ENCODE measurements at places on chromosomes 4 and X. TPM values are rescaled to one million over a fixed set of nuclear protein-coding genes. Genes with fewer than 3 reads are reported as not detected.

RTL9 gene
- not detected for total RNA-seq

ANK2 gene
- total RNA-seq, result 81.3 TPM

VCX2 gene
- not detected for total RNA-seq

TMEM35A gene
- 0.30 TPM for total RNA-seq

SHISA3 gene
- 47.9 TPM for total RNA-seq

BST1 gene
- total RNA-seq, result 10.1 TPM

SLC10A4 gene
- not detected for total RNA-seq

HERC5 gene
- 6.3 TPM for total RNA-seq

SHROOM3 gene
- 28.0 TPM for total RNA-seq

FAT1 gene
- 85.2 TPM for total RNA-seq

GSX2 gene
- total RNA-seq, result not detected

RS1 gene
- total RNA-seq, result not detected

AIFM1 gene
- 17.8 TPM for total RNA-seq

DNA sequence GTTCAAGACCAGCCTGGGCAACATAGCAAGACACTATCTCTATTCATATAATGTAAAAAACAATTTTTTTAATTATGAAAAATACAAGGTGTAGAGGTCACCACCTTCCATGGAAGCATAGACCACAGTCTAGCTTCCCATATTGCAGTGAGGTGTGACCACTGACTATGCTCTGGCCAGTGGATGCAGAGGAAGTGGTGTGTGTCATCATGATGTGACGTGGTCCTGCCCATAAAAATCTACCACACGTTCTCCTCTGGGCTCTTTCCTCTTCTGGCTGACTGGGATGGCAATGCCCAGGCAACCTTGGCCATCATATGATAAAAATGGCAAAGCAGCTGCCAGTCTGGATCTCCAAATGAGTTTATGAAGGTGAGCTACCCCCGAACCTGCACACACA is 65.7 kb downstream of the RBM47 start:
- H3K36me3 ChIP-seq, result no peaks in the 10 kb centered on the region
- H3K4me3 ChIP-seq, result no peak overlapping the region
- H3K4me1 ChIP-seq, result no peaks in the 10 kb centered on the region
- DNase-seq, result no peak

- DNase-seq, result no peak
- H3K4me3 ChIP-seq, result no peak overlapping the region
- no peak overlapping the region for H3K27ac ChIP-seq
- no peaks in the 10 kb centered on the region for H3K36me3 ChIP-seq
These were observed 20.5 kb downstream of the COMMD8 start for GRCh38 chr4:47442980-47443379.

GRCh38 chr4:95596676-95597075 is 47.9 kb upstream of the UNC5C start:
- DNase-seq, result no peak
- H3K36me3 ChIP-seq, result no peaks in the 10 kb centered on the region
- H3K4me3 ChIP-seq, result no peak overlapping the region
- no peaks in the 10 kb centered on the region for H3K27me3 ChIP-seq
- H3K27ac ChIP-seq, result no peak overlapping the region
- H3K4me1 ChIP-seq, result no peaks in the 10 kb centered on the region

GRCh38 chrX:47584714-47585113 is 2.5 kb downstream of the TIMP1 start:
- no peaks in the 10 kb centered on the region for H3K36me3 ChIP-seq
- H3K4me1 ChIP-seq, result peaks cover 33% of the 10 kb centered on the region
- H3K27ac ChIP-seq, result no peak overlapping the region
- H3K4me3 ChIP-seq, result no peak overlapping the region
- DNase-seq, result no peak

GRCh38 chr4:55503169-55503568 is 43.5 kb downstream of the CLOCK start:
- DNase-seq, result no peak
- no peaks in the 10 kb centered on the region for H3K27me3 ChIP-seq
- H3K4me1 ChIP-seq, result peaks cover 2% of the 10 kb centered on the region

DNA sequence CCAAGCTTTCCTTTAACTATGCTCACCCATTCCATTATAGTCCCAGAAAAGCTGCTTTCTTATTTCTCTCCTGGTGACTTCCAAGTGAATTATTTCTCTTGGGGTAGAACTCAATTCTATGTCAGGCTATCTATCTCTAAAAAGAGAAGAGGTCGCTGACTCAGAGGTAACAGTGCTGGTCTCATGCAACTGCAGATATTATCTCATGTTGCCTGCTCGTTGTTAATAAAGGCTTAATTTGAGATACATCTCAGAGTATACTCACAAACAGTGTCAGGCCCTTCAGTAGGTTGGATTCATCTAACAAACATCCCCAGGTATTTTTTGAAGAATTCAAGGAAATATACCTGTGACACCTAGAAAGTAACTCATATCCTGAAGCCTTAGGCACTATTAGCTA is 2.7 kb downstream of the TMEM154 start:
- H3K36me3 ChIP-seq, result no peaks in the 10 kb centered on the region
- H3K27ac ChIP-seq, result no peak overlapping the region
- H3K27me3 ChIP-seq, result no peaks in the 10 kb centered on the region
- H3K4me1 ChIP-seq, result peaks cover 16% of the 10 kb centered on the region

- no peaks in the 10 kb centered on the region for H3K36me3 ChIP-seq
- no peak for DNase-seq
- no peak overlapping the region for H3K27ac ChIP-seq
- H3K4me3 ChIP-seq, result no peak overlapping the region
- H3K27me3 ChIP-seq, result no peaks in the 10 kb centered on the region
These were observed 7.8 kb upstream of the XK start for GRCh38 chrX:37677765-37678164.

DNA sequence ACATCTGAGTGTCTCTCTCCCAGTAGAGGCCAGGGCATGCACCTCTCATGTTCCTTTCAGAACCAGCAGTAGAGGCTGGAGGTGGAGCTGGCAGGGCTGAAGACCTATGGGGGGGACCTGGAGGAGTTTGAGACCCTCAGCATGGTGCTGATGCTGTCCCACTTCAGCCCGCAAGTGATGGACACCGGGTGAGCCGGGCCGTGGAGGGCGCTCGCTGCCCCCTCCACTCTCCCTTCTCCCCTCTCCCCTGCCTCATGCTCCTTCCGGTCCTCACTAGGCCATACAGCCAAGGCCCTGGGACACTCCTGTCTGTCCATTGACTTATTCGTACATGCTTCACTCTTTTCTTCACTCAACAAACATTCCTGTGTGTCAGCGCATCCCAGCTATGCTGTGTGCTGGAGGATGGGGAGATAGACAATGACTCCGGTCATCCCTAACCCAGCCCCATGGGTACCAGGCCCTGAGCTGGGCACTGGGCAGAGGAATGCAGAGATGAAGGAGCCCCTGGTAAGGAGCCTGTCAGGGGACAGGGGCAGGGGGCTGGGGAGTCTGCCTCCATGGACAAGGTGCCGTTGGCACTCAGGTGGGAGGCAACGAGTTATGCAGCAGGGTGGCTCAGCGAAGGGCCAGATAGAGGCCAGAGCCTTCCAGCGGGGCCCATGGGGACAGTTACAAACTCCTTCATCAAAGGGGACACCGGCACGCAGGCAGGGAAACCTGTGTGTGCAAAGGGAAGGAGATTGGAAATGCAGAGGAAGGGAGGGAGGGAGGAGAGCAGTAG is 28.4 kb upstream of the WFS1 start:
- peaks cover 24% of the 10 kb centered on the region for H3K27me3 ChIP-seq
- H3K27ac ChIP-seq, result no peak overlapping the region
- no peak overlapping the region for H3K4me3 ChIP-seq
- DNase-seq, result no peak

GRCh38 chrX:65035446-65035770 is 59.2 kb upstream of the ZC4H2 start:
- DNase-seq, result no peak
- no peaks in the 10 kb centered on the region for H3K27me3 ChIP-seq
- H3K27ac ChIP-seq, result peak overlapping the region; percentile 92
- H3K36me3 ChIP-seq, result no peaks in the 10 kb centered on the region
- H3K4me1 ChIP-seq, result peaks cover 4% of the 10 kb centered on the region
- peak overlapping the region; percentile 76 for H3K4me3 ChIP-seq

DNA sequence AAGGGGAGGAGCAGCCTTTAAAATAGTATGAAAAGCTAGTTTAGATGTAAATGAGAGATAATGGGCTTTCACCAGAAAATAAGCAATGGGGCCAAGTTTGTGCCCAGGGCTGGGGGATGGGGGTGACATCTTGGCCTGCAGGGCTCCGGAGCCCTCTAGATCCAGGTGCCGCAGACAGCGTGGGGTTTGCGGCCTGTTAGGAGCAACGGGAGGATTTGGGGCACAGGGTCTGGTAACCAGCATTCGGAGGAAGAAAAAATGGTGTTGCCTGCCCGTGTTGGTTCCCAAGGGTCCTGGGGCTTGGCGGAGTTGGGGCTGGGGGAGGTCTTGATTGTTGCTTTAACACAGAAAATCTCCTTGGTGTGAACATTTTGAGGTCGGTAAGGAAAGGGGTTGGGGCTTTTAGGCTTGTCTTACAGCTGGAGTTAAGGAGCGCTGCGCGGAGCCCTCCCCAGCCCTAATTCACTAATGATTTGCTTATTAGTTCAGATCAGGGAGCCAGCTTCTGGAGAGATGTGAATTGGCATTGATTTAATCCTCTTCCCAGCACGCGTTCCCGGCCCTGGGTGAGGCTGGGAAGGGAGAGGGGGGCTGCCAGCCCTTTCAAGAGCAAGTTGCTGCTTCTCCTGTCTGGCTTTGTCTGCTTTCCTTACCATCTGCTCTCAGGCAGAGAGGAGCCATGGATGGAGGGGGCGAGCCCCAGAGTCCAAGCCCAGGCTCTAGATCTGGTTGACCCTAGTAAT is 443.4 kb downstream of the BCOR start:
- peaks cover 9% of the 10 kb centered on the region for H3K27me3 ChIP-seq
- no peak for DNase-seq
- H3K27ac ChIP-seq, result no peak overlapping the region
- H3K4me1 ChIP-seq, result no peaks in the 10 kb centered on the region

DNA sequence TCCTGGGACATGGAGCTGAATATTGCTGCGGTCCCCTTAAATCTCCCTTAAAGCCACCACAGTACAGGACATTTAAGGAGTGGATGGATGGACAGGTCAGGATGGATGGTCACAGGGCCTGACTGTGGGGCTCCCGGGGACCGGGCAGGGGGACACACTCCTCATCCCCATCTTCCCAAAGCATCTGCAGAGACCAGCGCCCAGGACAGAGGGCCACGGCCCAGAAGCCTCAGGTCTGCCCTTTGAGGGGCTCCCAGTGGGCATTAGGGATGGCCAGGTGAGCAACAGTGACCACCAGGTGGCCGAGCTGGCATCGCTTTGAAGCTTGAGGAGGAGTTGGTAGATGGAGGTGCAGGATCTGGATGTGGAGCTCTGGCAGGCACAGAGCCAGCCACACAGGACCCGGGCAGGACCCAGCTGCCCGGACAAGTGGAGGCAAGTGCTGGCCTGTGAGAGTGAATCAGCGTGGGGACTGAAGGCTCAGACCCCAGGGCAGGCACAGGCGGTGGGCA is 51.4 kb downstream of the ABLIM2 start:
- no peak overlapping the region for H3K27ac ChIP-seq
- no peaks in the 10 kb centered on the region for H3K27me3 ChIP-seq
- no peak overlapping the region for H3K4me3 ChIP-seq
- peaks cover 17% of the 10 kb centered on the region for H3K36me3 ChIP-seq
- H3K4me1 ChIP-seq, result peaks cover 1% of the 10 kb centered on the region

DNA sequence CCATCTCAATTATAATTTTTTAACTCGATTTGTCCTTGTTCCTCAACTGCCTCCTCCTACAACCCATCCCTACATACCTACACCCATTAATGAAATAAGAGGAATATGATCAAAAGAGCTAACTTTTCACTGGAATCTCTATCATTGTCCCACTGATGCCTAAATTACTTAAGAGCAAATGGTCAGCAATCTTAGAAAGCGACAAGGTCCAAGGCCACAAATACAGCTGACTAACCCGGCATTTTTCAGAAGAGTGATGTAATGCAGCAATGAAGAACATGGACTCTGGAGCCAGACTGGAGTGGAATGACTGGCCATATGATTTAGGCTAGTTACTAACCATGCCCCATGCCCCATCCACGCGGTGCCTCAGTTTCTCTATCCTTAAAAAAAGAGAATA is 56.2 kb downstream of the PPA2 start:
- H3K27me3 ChIP-seq, result no peaks in the 10 kb centered on the region
- no peak for DNase-seq
- H3K27ac ChIP-seq, result no peak overlapping the region

- no peaks in the 10 kb centered on the region for H3K4me1 ChIP-seq
- H3K27me3 ChIP-seq, result no peaks in the 10 kb centered on the region
- peak overlapping the region; percentile 48 for H3K27ac ChIP-seq
- peaks cover 28% of the 10 kb centered on the region for H3K36me3 ChIP-seq
These were observed 86.8 kb downstream of the GATB start for GRCh38 chr4:151673908-151674520.

- no peaks in the 10 kb centered on the region for H3K27me3 ChIP-seq
- H3K27ac ChIP-seq, result peak overlapping the region; percentile 54
- H3K4me1 ChIP-seq, result no peaks in the 10 kb centered on the region
- no peak overlapping the region for H3K4me3 ChIP-seq
These were observed 111.7 kb downstream of the RNF150 start for GRCh38 chr4:141021397-141022110.

GRCh38 chr4:87120010-87120409 is 100.4 kb downstream of the KLHL8 start:
- no peak for DNase-seq
- H3K27me3 ChIP-seq, result no peaks in the 10 kb centered on the region
- H3K4me1 ChIP-seq, result no peaks in the 10 kb centered on the region
- H3K36me3 ChIP-seq, result peaks cover 12% of the 10 kb centered on the region
- peak overlapping the region; percentile 69 for H3K27ac ChIP-seq
- H3K4me3 ChIP-seq, result no peak overlapping the region

GRCh38 chrX:78658845-78659744 is at the start of gene RTL3:
TSS of gene RTL3 (minus strand) at chrX:78659328. CDS start at chrX:78658420, 908 bp downstream.
- no peak within 1 kb of the TSS for H3K4me3 ChIP-seq
- DNase-seq, result no peak
- no peaks in the 10 kb centered on the region for H3K4me1 ChIP-seq
- no peaks in the 10 kb centered on the region for H3K36me3 ChIP-seq

GRCh38 chrX:71170660-71171059 is 26.0 kb downstream of the NLGN3 start:
- no peaks in the 10 kb centered on the region for H3K36me3 ChIP-seq
- no peaks in the 10 kb centered on the region for H3K4me1 ChIP-seq
- no peak for DNase-seq
- H3K27ac ChIP-seq, result no peak overlapping the region
- H3K27me3 ChIP-seq, result peaks cover 8% of the 10 kb centered on the region

GRCh38 chr4:110705440-110705782 is 82.5 kb upstream of the PITX2 start:
- no peaks in the 10 kb centered on the region for H3K27me3 ChIP-seq
- H3K4me3 ChIP-seq, result no peak overlapping the region
- no peaks in the 10 kb centered on the region for H3K36me3 ChIP-seq
- no peak for DNase-seq
- no peaks in the 10 kb centered on the region for H3K4me1 ChIP-seq
- H3K27ac ChIP-seq, result no peak overlapping the region

GRCh38 chr4:15891312-15891711 is 47.2 kb downstream of the FGFBP1 start:
- no peaks in the 10 kb centered on the region for H3K27me3 ChIP-seq
- H3K27ac ChIP-seq, result no peak overlapping the region
- no peak for DNase-seq

- no peak overlapping the region for H3K4me3 ChIP-seq
- H3K36me3 ChIP-seq, result no peaks in the 10 kb centered on the region
- no peaks in the 10 kb centered on the region for H3K4me1 ChIP-seq
- no peaks in the 10 kb centered on the region for H3K27me3 ChIP-seq
- H3K27ac ChIP-seq, result no peak overlapping the region
- DNase-seq, result no peak
These were observed 21.3 kb downstream of the CCKAR start for GRCh38 chr4:26468977-26469376.

Data from tibial nerve (tissue), 4 donors.